ENCODE measurements at places on chromosomes 4 and X. TPM values are rescaled to one million over a fixed set of nuclear protein-coding genes. Genes with fewer than 3 reads are reported as not detected.

DNA sequence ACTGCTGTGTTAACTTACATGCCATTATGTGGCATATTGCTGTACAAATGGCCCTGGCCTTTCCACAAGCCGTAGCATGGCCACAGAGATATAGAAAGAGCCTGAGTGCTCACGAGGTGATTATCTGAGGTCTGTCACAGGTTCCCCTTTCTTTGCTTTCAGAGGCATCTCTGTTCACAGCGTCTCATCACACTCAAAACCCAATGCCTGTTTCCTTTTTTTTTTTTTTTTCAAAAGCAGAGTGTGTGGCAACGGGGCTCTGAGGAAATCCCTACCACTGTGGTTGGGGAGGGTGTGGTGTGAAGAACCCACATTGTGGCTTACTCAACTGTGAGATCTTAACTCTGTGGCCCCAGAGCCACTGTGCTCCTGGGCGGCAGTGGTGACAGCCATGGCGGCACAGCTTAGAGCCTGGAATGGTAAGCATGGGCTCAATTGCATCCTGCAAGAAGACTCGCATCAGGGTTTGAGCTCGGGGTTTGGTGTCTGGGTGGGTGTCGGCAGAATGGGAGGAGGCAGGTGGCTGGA, 30.8 kb downstream of the RTL5 start:
- DNase-seq = no peak
- no peaks in the 10 kb centered on the region for H3K4me1 ChIP-seq
- peaks cover 55% of the 10 kb centered on the region for H3K27me3 ChIP-seq
- H3K27ac ChIP-seq = no peak overlapping the region
- no peak overlapping the region for H3K4me3 ChIP-seq
- H3K36me3 ChIP-seq = no peaks in the 10 kb centered on the region

The SRPX2 gene
- 43.1 TPM for polyA plus RNA-seq

DNA sequence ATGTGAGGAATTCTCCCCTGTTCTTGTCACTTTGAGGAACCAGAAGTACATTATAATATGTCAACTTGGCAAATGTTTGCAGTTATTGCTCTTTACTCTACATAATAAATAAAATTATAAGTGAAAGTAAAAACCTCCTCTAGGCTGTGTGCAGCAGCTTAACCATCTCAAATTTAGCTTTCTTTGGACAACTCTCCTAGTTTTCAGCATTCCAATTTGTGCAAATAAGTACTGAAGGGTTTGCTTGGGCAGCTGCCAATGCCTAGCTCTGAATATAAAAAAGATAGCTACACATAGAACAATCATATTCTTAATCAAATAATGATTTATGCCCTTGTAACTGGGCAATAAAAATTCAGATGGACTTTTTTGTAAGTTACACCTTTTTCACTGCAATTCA, 82.5 kb downstream of the GASK1B start:
- no peak overlapping the region for H3K27ac ChIP-seq
- H3K4me3 ChIP-seq = 0 out of 2 replicates have a peak overlapping the region, but pooled peaks have one; percentile 16
- no peaks in the 10 kb centered on the region for H3K27me3 ChIP-seq
- H3K4me1 ChIP-seq = peaks cover 2% of the 10 kb centered on the region

DNA sequence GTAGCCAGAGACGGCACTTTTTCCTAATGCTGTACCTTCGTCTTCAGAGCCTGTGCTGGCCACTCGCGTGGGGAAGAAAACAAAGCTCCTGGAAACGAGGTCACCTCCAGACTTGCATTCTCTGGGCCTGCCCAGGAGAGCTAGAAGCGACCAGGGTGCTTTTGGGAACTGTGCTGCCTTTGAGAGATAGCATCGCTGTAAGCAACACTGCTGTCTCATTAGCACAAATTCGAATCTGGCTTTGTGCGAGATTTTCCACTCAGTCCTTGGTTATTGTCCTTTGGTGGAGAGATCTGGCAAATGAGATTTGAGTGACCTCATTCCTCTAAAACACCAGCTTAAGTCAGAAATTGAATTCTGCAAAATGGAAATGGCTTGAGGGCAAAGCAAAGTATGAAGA, 66.1 kb upstream of the TLR3 start:
- no peak overlapping the region for H3K4me3 ChIP-seq
- H3K27ac ChIP-seq = no peak overlapping the region
- peaks cover 10% of the 10 kb centered on the region for H3K27me3 ChIP-seq
- no peak for DNase-seq

The GAGE12J gene
- polyA plus RNA-seq = not detected

The SLC26A1 gene
- polyA plus RNA-seq = 0.09 TPM

All from IMR-90 (cell line).